Central memory CD4-positive, alpha-beta T cell (primary cell): ENCODE measurements at places on chromosomes 12 and 14.

DNA sequence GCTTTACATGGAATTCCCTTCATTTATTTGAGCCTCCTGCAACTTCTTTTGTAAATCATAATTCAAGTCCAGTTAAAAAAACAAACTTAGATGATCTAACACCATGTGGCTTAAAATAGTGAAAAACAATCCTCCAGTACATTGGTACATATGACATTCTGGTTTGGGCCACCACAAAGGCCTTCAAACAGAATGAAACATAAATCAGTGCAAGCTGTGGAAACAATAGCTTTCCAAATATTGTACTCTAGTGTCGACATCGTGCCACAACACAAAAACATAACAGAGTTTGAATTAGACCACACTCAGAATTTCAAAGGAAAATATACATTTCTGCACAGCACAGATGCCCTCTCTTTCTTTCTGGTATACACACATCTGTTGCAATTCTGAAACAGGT, 751.3 kb downstream of the SLC6A15 start:
- no peak for DNase-seq

DNA sequence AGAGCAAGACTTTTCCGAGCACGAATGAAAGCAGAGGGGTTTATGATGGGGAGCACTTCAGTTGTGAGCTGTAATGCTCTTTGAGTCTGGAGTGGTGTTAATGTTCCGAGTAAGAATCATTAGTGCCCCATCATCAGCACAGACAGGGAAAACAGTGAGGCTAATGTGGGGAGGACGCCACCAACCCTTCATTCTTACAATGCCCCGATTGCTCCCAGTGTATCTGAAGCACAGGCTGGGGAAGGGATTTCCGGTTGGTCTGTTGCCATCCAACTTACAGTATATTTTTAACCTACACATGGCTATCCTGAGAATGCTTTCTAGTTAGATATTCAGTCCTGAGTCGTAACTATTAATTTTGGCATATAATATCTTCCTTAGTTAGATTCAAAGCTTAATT, 141.6 kb downstream of the APAF1 start:
- DNase-seq = no peak

DNA sequence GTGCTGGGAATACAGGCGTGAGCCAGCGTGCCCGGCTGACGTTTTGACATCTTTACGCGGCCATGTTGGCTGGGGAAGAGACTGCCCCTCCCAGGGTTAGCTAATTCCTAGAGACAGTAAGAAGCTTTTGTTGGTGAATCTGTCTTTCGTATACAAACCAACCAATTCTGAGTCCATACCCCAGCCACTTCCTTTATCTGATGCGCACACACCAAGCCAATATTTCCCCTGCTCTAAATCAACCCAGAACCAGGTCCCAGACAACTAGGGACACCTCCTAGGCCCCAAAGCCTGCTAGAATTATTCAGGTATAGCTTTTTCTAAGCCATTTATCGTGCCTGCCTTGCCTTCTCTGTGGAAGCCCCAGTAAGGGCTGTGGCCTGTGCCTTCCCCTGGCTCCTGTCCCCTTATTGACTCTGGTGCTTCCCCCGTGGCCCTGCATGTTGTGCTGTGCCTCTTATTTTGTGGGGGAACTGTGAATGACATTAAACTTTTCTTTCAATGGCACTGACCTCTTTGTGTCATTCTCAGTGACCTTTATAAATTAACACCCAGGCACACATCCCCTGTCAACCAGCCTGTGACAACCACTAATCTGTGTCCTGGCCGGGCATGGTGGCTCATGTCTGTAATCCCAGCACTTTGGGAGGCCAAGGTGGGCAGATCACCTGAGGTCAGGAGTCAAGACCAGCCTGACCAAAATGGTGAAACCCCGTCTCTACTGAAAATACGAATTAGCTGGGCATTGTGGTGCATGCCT, 10.7 kb upstream of the EVL start:
- no peak for DNase-seq

DNA sequence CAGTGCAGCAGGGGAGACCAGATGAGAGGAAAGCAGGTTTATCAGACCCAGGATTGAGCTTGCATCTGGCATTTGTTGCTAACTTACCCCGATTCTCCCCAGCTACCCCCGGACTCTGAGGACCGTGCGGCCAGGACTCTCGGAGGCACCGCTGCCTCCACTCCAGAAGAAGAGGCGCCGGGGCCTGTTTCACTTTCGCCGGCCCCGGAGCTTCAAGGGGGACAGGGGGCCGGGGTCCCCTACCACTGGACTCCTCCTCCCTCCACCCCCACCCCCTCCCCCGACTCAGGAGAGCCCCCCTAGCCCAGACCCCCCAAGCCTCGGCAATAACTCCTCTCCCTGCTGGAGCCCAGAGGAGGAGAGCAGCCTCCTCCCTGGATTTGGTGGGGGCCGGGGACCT, 6.5 kb upstream of the CPNE6 start:
- no peak for DNase-seq

DNA sequence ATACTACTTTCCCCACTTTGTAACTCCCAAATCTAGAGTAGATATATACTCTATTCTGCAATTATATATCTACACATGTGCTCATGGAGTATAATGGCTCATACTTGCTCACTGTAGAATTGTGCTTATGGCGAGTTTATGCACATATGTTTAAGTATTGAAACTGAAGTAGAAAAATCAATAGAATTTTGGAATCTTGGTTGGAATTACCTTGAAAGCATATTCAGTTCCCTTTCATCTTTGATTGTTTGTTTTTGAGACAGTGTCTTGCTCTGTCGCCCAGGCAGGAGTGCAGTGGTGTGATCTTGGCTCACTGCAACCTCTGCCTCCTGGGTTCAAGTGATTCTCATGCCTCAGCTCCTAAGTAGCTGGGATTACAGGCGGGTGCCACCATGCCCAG, 4.5 kb downstream of the KLRG1 start:
- no peak for DNase-seq

- DNase-seq = no peak
These were observed 739 bp downstream of the JPH4 start for GRCh38 chr14:23577710-23578392.

GRCh38 chr14:101101456-101102056, 198.0 kb upstream of the RTL1 start:
- DNase-seq = no peak

DNA sequence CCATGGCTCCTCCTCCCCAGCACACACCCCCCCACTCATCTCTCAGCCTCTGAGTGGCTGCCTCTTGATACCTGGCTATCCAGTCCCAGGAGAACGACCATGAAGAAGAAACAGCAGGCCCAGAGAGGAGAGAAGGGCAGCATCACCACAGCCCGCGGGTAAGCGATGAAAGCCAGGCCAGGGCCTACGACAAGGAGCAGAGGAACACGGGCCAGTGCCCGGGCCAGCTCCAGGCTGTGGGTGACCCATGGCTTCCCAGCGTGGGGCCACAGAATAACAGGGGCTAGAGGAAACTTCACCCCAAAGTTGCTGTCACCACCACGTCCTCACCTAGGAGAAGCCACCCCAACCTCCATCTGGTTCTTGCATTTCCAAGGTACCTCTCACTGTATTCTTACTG, 10.4 kb upstream of the SLC6A12 start:
- DNase-seq = no peak

DNA sequence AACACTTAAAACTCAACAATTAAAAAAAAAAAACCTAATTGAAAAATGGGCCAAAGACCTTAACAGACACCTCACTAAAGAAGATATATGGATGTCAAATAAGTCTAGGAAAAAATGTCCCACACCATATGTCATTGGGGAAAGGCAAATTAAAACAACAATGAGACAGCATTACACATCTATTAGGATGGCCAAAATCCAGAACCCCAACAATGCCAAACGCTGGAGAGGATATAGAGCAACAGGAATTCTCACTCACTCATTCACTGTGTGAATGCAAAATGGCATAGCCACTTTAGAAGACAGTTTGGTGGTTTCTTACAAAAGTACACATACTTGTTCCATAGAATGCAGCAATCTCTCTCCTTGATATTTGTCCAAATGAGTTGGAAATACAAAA, 173.7 kb downstream of the SLC25A21 start:
- DNase-seq = no peak

- no peak for DNase-seq
These were observed 6.4 kb upstream of the BRF1 start for GRCh38 chr14:105307052-105307727.

- DNase-seq = no peak
These were observed 4.5 kb upstream of the GLIPR1 start for GRCh38 chr12:75476071-75476470.

DNA sequence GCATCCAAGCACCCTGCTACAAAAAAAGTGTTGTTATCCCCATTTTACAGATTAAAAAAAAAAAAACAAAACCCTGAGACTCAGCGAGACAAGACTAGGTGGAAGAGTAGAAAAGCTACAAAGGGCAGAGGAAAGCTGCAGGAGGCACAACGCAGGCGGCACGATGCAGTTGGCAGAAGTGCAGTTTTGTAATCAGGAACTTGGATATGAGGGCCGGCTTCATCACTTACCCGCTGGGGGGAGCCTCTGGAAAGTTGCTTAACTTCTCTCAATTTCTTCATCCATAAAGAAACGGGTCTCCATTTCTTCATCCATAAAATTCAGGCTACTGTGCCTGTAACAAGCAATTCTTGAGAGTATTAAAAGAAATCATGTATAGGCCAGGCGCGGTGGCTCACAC, 33.1 kb upstream of the CCDC60 start:
- DNase-seq = no peak

GRCh38 chr14:23896609-23897153, 56.9 kb upstream of the DHRS4 start:
- no peak for DNase-seq

DNA sequence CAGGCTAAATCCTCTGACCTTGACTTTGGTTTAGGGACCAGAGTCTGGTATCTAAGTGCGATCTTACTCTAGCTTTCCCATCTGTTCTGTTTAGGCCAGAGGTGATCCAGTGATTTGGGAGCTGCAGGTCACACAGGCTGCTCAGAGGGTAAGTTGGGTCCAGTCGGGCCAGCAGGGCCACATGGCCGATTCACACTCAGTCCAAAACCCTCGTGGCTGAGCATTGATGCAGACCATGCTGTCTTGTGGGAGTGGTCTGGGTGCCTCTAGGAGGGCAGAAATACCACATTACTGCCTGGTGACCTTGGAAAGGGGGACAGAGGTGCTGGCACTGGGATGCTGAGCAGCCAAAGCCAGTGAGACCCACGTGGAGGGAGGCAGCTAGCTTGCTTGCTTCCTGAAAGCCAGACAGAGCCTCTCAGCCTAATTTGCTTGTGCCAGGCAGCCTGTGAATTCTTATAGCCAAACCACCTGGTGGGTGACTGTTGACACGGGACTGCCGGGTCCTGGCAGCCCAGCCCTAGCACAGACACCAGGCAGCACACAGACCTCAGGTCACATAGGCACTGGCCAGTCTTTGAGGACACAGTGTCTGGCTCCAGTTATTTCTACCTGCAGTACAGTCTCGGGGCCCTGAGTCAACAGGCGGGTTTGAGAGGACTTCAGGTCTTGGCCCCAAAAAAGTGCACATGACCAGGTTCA, 31.7 kb downstream of the ESRRB start:
- DNase-seq = no peak

DNA sequence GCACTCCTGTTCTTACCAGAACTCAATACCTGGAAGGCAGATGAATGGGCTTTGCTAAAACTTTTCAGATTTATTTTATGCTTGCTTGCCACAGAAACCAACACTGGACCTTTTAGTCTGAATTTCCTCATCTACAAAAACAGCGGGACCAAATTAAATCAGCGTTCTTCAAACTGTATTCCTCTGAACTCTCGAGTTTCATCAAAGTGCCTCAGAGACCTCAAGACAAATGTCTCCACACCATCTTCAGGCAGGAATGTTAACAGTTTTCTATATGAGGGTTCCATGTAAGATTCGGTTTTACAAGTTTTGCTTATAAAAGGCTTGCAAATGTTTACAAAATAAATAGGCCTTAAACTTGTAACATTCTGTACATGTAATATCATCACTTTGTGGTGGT, 74.6 kb downstream of the MED13L start:
- DNase-seq = no peak
